ENCODE measurements at places on chromosomes 1 and 21.

- DNase-seq = no peak
Observed at GRCh38 chr1:6508816-6509189, 17.3 kb upstream of the PLEKHG5 start.

GRCh38 chr21:42616446-42616845 lies 37.0 kb upstream of the PDE9A start:
- no peak for DNase-seq

DNA sequence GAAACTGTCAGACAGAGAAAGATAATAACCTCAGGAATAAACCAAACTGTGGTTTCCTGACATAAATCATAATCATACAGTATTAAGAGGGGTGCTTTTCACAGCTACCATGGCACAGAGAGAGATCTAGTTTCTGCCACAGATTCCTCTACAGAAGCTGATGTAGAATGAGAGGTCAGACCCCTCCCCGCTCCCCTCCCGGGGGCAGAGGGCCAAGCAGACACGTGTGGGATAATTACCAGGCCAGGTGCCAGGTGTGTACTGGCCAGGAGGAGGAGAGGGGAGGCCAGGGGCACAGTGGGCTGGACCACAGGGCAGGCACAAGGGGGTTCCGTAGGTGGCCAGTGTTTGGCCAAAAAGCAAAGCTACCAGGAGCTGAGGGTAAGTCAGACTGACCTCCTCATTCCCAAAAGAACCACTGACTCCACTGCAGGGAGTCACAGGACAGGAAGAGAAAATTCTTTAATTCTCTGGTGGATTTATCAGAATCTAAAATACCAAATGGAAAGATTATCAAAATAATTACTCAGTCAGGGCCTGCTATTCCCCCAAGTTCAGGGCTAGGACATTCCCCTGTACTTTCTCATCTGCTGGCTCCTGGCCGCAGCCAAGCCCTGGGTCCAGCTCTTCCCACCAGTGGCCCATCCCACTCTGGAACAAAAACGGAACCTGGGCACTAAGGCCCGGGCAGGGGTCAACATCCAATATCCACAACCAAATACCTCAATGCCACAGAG lies 30.0 kb downstream of the C2CD2 start:
- DNase-seq = no peak

DNA sequence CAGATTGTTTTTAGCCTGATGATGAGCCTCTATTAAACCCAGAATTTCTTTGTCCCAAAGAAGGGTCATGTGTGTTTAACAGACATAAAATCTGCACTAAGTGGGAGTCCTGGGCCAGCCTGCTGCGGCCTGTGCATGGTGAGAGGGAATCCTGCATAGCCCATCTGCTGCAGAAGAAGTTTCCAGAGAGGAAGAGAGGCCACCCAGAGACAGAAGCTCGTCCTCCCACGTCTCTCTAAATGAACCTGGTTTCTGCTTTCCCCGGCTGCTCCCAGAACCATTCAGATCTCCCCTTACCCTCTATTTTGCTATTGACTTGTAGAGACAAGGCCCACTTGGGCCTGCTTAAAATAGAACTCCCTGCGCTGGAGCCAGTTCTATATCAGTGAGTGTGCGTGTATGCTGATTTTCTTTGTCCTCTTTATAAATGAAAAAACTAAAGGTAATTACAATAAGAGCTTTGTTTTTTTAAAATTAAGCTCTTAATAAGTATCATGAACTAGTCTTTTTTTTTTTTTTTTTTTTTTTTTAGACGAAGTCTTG lies 142.8 kb upstream of the RAB4A start:
- DNase-seq = peak; percentile 36

GRCh38 chr21:34035619-34036354 lies 37.6 kb upstream of the MRPS6 start:
- DNase-seq = no peak

DNA sequence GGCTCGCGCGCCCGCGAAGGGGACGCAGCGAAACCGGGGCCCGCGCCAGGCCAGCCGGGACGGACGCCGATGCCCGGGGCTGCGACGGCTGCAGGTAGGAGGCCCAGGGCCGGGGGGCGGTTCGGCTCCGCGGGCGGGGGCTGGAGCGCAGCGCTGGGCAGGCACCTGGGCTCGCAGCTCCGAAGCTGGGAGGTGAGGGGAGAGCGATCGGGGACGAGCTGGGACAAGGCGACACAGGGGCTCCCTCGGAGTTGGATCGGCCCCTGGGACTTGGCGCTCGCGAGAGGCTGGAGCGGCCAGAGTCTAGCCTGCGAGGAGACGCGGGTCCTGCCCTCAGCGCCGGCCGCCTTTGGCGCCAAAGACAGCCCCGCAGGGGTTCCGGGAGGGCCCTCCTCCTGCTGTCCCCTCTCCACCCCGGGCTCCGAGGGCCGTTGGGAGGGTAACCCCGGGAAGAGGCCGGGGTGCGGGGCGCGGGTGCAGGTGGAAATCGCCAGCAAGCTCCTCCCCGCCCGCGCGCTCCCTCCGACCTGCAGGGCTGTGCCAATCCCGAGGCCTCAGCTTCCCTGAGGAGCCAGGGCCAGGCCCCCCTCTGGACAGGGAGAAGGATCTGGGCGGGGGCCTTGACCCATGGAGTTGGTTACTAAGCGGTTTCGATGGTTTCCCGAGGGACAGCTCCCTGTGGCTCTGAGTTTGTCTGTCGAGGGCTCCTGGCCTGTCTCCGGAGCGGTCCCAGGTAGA lies 401 bp downstream of the TP73 start:
- DNase-seq = no peak

DNA sequence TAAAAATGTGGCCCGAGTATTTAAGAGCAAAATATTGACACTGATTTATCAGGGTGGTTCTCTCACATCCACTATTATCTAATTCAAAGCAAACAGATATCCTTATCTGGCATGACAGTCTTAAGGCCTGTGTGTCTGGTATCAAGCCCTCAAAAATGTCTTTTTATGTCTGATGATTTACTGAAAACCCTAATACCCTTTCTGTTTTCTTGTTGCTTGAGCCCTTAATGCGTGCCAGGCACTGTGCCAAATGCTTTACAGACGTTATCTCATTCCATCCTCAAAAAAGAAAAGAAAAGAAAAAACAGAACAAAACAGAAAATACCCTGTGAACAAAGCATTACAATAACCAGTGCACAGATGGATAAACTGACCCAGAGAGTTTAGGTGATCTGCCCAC lies 5.7 kb downstream of the DUSP23 start:
- DNase-seq = no peak

DNA sequence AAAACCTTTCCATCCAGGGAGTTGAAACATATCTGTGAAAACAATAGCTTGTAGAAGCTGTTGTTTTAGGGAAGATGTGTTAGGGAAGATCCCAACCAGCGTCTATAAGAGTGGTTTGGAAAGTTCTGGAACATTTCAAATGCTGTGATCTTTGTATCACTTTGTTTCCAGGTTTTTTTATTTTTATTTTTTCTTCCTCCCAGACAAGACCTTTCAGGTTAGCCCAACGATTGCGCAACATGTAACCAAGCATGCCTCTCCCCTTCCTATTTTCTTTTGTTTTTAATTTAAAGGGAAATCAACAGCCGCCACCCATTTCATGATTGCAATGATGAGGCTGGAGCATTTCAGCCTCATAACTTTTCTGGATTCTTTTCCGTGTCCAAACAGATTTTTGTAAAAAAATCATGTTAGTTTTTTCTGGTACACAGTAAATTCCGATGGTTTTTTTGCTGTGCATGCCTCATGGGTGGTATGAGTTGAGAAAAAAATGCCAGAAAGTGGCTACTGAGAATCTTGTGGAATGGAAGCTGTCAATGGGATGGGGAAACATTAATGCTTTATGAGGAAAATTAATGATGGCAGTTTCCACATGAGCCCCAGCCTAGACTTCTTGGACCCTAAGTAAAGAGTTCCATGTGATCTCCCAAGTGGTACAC lies 109.3 kb downstream of the RUNX1 start:
- no peak for DNase-seq

- no peak for DNase-seq
Observed at GRCh38 chr1:201377611-201378092, at the start of gene TNNT2. Gene TNNT2, minus strand, starts transcription at chr1:201377680. Its CDS starts 4,426 bp downstream, at chr1:201373254.

DNA sequence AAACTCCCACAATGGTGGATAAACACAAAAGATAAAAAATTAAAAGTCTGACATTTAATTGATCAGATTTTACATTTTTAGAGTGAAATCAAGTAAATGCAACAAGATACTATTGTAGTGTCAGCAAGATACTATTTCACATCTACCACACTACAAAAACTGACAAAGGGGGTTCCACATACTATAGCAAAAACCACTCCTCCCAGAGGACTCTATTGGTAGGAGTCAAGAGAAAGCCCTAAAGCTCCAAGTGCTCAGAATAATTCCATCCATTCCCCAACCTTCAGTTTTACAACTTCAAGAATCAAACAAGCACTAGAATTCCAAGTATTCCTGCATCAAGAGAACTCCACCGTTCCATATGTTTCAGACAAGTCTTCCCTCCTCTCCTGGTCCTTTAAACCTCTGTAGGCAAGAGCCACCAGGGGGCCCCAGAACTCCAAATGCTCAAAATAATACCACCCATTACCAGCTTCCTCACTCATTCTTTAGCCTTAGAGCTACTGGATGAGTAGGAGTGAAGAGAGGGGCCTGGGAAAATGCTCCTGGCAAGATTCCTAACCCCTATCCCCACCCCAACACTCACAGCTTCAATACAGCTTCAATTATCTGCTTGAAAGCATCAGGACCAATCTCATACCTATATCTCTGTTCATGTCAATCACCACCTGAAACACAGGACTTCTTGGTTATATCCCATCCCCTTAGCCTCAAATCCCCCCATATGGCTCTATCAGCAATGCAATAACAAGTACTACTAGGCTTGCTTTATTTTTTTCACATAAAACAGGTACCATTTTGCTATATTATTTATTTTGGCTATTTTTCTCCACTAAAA lies 9.9 kb downstream of the TOR1AIP2 start:
- peak; percentile 57 for DNase-seq

DNA sequence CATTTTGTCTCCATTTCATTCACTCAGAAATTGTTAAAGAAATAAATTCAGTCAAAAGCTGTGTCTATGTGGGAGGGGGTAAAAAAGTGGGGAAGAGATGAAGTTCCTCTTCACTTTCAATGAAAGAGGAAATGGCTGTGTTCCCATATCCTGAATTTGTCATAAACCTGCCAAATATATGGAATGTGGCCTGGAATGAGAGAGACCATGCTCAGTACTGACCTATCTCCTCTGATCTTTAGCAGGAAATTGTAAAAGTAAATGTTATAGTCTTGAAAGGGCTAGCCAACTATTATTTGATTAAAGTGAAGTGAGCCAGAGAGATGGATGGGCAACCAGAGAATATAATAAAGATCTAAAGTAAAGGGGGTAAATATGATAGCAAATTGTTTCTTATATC lies 130.3 kb upstream of the C21orf91 start:
- DNase-seq = no peak

- DNase-seq = no peak
Observed at GRCh38 chr1:67559222-67559700, 125.7 kb upstream of the GADD45A start.

- no peak for DNase-seq
Observed at GRCh38 chr21:41373763-41374162, 11.9 kb downstream of the MX2 start.

GRCh38 chr1:226353698-226354525 lies 44.9 kb upstream of the LIN9 start:
- DNase-seq = no peak

DNA sequence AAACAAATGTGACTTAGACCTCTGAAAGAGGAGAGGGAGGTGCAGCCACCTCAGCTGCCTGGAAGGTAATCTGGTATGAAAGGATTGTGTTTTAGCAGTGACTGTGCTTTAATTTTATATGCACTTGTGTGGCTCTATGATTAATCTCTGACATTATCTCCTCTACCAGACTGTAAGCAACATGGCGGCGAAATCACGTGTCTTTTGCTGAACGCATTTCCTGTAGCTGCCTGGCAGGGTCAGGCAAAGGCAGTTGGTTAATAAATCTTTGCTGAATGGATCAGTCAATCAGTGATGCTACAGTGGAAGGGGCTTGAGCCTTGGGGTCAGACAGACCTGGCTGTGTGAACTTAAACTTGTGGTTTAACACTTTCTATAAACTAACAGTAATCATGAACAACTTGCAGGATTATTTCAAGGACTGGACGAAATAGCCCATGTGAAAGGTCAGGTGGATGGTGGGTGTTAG lies 96.9 kb downstream of the ADSS2 start:
- peak; percentile 27 for DNase-seq

GRCh38 chr1:230690101-230690500 lies 23.8 kb downstream of the AGT start:
- no peak for DNase-seq

GRCh38 chr1:30411206-30411605 lies 312.2 kb downstream of the MATN1 start:
- no peak for DNase-seq

DNA sequence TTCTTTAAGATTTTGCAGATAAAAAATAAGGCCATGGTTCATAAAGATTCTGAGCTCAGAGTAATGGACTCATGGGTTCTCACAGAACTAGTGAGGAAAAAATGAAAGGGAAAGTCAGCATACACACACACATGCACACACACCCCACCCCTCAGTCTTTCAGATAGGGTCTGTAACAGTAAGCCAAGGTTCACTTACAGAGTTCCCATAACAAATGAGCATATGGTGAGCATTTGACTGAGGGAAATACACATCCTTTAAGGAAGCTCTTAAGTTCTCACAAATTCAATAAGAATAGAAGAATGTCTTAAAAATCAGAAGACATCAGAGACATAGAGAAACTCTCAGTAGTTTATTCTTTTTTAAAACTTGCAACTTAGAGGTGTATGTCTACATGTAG lies 57.9 kb downstream of the NTMT2 start:
- DNase-seq = no peak

- DNase-seq = no peak
Observed at GRCh38 chr1:21766210-21766609, 16.7 kb downstream of the USP48 start.

DNA sequence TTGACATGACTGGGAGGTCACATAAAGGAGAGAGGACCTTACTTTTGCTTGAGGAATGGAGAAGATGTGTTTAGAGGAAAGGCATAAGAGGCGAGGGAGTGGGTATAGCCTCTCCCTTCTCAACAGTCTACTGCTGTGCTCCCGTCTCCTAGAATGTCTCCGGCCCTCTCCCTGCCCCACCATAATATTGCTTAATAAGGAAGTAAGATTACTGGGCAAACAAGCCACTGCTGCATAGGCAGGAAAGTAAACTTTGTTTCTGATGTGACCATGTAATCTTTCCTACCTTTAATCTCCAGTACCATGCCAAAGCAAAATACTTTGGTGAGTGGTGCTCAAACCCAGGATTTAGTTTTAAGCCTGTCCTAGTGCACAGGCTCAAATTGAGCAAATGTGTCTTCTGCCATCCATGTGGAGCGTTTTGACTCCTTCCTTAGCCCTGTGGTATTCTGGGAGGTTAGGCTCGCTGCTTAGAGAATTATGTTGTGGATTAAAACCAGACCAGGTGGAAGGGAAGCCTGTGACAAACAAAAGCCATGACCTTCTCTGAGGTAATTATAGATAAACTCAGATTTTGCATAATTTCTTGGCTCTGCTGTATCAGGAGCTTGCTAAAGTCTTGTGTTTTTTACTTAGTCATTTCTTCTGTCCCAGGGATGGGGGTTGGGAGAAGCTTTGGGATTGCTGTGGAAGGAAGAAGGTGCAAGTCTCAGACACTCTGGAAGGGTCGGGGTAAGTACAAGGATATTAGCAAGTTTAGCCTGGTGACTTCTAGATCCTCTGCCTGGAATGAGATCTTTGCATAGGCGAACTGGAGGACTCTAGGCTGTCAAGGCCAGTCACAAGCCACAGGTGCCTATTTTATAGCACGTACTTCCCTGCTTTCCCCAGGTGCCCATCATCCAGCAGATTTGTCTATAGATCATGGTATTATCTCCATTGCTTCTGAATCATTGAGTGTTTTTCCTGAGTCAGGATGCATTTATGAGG lies 34.5 kb upstream of the DIPK1A start:
- no peak for DNase-seq

- DNase-seq = no peak
Observed at GRCh38 chr1:39354572-39354971, 136.9 kb upstream of the BMP8A start.

- DNase-seq = no peak
Observed at GRCh38 chr1:235834620-235835019, 32.1 kb downstream of the LYST start.
